ENCODE measurements at places on chromosomes 12 and 14.

DNA sequence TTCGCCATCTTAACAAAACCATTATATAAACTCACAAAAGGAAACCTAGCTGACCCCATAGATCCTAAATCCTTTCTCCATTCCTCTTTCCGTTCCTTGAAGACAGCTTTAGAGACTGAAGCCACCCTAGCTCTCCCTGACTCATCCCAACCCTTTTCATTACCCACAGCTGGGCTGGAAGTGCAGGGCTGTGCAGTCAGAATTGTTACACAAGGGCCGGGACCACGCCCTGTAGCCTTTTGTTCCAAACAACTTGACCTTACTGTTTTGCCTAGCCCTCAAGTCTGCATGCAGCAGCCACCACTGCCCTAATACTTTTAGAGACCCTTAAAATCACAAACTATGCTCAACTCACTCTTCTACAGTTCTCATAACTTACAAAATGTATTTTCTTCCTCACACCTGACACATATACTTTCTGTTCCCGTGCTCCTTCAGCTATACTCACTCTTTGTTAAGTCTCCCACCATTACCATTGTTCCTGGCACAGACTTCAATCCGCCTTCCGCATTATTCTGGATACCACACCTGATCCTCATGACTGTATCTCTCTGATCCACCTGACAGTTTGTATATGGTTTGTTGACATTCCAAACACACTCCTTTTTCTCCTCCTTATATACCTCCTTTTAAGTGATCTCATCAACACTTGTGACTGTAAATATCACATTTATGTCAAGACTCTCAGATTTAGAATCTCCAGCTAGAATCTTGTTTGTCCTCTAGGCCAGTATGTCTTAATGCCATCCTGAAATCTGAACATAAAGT, 208.7 kb downstream of the KITLG start:
- no peak for DNase-seq

GRCh38 chr12:83841620-83842019, 1071.0 kb downstream of the SLC6A15 start:
- DNase-seq: no peak

- no peak for DNase-seq
These were observed 57.4 kb downstream of the PAPOLA start for GRCh38 chr14:96559571-96559970.

GRCh38 chr12:118544569-118544968, 168.2 kb downstream of the SUDS3 start:
- no peak for DNase-seq

DNA sequence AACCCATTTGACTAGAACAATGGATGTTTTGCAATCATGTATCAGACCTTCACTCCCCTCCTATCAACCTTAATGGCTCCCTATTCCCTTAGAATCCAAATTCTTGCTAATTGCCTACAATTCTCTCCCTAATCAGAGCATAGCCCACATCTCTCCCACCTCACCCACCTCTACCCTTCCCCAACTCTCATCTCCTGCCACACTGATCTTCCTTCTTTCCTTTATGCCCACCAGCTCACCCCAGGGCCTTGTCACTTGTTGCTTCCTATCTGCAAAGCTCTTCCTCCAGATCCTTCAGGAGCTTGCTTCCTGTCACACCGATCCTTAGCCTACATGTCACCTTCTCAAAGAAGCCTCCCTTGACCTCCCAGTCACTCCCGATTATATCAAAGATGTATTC, 177.8 kb downstream of the KSR2 start:
- DNase-seq: no peak

DNA sequence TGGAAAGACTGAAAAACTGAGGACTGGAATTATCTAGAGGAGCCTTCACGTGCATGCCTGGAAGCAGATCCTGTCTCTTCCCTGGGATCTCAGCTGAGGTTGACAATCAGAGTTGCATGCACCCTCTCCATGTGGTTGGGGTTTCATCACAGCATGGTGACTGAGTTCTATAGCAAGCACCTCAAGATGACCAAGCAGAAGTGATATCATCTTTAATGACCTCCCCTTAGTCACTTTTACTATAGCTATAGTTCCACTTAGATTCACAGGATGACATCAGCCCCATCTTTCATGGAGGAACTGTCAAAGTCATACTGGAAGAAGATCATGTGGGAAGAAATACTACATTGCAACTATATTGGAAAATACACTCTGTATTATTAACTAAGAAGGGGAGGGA, 105.8 kb upstream of the ATXN7L3B start:
- DNase-seq: no peak
